ENCODE measurements at places on chromosomes 7 and 10.

GRCh38 chr7:42278344-42278743 lies 41.3 kb upstream of the GLI3 start:
- DNase-seq = no peak

- DNase-seq = peak; percentile 34
These were observed 539 bp upstream of the MKLN1 start for GRCh38 chr7:131327049-131327625.

DNA sequence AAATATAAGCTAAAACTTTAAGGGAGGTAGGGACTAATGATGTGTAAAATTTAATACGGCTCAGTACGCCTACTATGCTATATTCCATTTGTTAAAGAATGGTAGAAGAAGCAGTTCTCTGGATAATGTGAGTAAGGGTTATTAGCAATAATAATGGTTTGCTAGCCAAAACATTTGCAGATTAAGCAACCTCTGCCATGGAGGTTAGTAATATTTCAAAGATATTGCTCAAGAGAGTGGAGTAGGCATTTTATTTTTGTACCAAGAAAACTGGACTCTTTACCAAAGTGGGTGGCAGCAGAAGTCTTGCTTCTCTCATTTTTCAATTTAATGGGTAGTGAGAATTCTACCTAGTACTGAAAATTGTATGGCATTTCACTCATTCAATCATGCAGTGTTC lies 158.9 kb upstream of the TMEM106B start:
- no peak for DNase-seq

DNA sequence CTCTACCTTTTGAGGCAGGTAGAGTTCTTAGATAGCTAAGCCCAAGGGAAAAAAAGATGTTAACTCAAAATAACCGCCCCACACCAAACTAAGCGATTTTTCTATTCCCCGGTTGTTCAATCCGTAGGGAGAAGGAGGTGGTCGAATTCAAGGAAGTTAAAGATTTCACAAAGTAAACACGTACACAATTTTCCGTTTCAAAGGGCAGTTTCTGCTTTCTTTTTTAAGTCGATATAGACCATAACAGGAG lies 842 bp downstream of the KBTBD2 start:
- no peak for DNase-seq

GRCh38 chr7:84085998-84086397 lies 108.6 kb downstream of the SEMA3A start:
- no peak for DNase-seq

DNA sequence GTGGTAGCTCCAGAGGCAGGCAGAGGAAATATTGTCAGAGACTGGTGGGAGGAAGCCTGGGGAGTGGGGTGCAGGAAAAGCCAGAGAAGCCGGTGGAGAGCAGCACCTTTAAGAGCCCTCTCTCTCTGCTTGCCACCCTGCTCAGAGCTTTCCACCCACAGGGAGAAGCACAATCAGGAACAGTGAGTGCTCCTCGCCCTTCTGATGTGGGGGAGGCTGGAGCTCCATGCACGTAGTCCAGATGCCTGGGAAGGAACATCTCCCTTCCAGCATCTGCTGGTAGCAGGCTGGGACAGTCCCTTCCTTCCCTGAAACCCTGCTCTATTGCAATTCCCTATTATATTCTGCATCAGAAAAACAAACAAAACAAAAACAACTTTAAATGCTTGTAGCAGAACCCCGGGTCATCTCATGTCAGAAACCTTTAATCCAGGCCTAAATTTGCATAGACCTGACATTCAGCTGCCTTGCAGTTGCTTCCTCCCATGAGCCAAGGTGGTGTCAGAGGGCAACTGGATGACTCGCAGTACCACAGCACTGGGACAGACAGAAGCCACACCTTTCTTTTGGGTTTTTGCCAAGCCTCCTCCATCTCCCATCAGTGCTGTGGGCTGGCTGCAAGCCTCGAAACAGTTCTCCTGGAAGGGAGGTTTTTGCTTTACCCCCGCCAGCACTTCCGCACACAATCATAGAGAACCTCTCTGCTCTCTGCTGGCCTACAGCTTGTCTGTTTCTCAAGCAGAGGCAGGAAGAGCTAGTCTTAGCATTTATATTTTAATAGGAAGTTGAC lies 13.1 kb downstream of the AVPI1 start:
- DNase-seq = peak; percentile 59

DNA sequence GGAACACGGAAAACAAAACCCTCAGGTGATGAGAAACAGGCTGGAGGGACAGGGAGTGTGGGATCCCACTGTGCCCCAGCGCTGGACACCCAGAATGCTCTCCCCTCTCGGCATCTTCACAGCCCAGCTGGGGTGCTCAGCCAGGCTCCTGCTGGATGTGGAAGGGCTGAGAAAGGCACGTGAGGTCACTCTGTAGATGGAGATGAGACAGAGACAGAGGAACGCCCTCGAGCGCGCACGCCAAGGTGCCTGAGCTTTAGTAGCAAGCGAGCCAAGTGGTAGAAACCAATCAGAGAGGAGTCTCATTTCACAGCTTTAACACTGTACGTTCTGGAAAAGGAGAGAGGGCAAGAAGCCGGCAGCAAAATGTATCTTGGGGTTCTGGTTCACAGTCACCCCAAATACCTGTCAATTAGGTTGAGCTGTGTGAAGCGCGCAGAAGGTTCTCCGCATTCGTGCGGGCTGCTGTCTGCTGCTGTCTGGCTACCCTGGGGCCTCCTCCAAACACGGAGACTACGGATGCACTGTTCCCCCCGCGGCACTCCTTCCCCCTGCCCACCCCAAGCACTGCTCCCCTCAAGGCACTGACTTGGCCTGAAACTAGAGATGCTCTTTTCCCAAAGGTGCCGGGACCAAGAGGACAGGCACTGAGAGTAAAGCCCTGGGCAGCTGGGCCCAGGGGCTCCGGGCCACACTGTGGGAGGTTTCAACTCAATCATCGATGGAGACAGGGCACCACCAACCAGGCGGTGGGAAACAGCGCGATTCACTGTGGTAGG lies 91.4 kb downstream of the ZRANB1 start:
- DNase-seq = no peak

DNA sequence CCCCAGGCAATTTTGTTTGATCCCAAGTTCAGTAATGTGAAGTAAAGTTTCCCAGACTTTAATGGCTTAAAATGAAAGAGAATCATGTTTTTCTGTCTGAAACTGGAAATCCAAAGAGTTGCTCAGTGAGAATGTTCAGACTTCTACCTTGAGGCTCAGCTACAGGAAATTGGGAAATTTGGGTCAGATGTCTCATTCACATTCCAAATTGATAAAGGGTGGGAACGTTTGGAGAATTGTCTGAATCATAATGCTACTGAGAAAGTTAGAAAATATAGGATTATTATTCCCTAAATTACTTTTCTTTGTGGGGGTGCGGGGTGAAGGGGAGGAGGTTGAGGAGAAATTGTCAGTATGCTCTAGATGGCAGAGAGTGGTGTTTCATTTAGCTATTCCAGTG lies 773.9 kb downstream of the LRMDA start:
- DNase-seq = no peak

DNA sequence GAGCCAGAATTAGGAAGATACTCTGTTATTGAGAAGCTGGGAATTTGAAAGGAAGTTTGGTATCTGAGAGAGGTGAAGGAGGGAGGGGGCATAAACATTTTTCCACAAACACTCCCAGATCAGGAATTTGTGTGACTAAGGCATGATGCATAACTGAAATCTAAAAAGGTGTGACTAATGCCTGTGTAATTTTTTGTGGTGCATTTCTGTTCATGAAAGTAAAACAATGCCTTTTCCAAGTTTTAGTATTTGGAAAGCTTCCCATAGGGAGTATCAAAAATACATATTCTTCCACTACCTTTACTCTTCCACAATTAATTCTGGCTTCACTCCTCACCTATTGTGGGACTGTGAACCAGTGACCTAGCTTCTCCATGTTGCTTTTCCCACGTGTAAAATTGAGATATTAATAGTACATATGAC lies 56.4 kb upstream of the CAV2 start:
- no peak for DNase-seq

DNA sequence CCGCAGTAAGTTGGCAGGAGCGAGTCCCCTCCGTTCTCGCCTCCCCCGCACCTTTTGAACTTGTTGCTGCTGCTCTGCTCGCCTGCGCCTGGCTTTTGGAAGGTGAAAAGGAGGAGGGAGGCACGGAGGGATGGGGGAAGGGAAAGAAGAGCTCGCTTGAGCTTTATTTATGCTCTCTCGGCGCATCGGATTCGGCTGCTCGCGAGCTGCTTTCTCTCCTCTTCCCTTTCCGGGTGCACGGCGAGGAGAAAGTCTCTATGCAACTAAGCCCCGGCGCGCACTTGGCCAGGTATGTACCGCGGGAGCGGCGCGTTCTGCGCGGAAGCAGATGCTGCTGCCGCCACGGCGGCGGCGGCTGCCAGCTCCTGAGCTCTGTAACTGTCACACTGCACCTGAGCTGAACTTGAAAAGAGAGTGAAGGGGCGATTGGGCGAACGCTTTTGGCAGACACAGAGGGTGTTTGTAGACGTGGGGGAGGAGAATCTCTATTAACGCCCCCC lies 551 bp downstream of the KCND2 start:
- peak; percentile 7 for DNase-seq

All from BE2C (cell line).